ENCODE measurements at places on chromosomes 2 and 18. TPM values are rescaled to one million over a fixed set of nuclear protein-coding genes. Genes with fewer than 3 reads are reported as not detected.

CFAP65 gene
- total RNA-seq = 1.6 TPM

PRSS56 gene
- total RNA-seq = not detected

CFC1 gene
- not detected for total RNA-seq

SMYD1 gene
- not detected for total RNA-seq

DNA sequence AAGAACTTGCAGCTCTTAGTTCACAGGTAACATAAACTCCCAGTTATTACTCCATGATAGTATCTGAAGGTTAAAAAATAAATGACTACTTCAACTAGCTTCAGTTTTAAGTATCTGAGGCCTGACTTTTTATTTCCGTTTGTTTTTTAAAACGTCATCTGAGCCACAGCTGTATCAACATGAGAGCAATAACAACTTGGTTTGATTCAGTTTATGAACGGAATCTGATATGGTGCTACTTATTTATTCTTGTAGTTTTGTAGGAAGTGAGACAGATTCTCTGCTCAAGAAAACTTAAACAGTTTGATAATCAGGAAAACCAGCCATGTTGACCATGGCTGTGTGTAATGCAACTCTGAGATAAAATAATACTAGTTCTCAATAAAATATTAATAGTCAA, 34.9 kb downstream of the NAB1 start:
- DNase-seq = no peak

- no peak for DNase-seq
Measured at GRCh38 chr2:240130393-240131195, 5.5 kb downstream of the COPS9 start.

GRCh38 chr2:230657462-230657861, 55.2 kb upstream of the CAB39 start:
- no peak for DNase-seq

DNA sequence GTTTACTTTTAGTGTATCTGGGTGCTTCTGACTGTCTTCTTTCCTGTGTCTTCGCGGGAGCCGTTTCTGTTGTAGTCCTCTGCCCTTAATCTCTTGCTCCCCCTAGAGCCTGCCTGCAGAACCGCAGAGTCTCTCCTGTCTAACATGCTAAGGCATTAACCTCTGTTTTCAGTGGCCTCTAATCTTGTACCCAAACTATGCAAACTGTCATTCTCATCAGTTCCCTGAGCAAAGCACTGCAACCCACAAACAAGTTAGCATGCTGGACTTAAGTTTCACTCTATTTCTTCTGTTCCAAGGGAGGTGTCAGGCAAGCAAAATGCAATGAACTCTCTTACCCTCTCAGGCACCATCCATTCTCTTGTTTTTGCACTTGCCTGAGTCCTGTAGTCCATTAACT, 138.4 kb downstream of the OTX1 start:
- DNase-seq = peak; percentile 27

DNA sequence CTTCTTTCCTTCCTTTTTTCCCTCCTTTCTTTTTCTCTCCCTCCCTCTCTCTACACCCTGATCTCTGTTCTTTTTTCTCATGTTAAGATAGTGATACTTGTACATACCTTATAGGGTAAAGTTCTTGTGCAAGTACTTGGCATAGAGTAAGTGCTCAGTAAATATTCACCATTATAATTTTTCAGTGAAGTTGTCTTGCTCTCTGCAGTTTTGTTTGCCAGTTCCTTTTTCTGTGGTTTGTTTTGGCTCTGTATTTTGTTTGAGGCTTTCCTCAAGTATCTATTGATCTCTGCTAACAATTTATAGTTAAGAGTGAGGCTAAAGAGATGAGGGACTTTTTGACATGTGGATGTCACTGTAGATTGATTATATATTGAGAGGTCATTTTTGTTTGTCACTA, 48.0 kb downstream of the MTX2 start:
- DNase-seq = no peak

All from colonic mucosa (tissue), 4 donors.